Stimulated activated CD4-positive, alpha-beta T cell treated with anti-CD3 and anti-CD28 coated beads, Interleukin-1b, Interleukin-23, amount 100 ng/mL, for 1 hour (primary cell): ENCODE measurements at places on chromosomes 5 and 9.

DNA sequence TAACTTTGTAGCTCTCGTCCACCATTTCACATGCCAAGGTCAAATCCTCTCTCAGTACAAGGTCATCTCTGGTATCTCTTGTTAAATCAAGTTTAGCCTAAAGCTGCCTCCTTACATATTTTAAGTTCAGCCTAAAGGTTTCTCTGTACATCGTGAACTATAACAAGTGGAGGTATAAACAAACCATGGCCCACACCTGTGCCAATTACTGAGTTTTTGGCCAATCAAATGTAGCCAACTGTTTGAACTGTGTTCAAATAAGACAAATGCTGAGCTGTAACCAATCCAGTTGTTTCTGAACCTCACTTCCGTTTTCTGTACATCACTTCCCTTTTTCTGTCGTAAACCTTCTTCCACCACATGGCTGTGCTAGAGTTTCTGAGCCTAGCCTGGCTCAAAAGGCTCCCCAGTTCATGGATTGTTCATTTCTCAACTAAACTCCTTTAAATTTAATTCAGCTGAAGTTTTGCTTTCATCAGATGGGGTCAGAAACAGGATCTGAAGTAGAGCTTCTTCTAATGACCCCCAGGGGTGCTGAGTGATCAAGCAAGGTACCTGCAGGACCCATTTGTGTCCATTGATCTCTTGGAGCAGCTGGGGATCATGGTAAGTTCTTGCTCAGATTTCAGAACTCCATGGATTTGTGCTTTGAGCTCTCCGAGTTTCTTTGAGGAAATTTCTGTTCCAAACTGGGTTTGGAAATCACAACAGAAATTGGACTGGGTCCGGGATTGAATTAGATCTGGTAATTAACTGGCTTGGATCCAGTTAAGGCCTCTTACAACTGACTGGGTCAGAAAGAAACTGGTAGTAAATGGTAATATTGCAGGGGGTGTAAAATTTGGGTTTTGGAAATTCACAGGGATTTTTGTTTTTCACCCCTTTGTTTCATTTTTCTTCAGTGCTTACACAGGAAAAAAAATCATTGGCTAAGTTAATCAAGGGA, 11.0 kb upstream of the NANS start:
- DNase-seq, result no peak

DNA sequence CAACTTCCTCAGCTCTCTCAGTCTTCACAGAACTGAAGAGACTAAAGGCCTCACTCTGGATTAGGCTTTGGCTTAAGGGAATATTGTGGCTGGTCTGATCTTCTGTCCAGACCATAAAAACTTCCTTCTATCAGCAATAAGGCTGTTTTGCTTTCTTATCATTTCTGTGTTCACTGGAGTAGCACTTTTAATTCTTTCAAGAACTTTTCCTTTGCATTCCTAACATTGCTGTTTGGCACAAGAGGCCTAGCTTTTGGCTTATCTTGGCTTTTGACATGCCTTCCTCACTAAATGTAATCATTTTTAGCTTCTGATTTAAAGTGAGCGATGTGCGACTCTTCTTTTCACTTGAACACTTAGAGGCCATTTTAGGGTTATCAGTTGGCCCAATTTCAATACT, 88.7 kb upstream of the ACOT12 start:
- DNase-seq, result no peak

DNA sequence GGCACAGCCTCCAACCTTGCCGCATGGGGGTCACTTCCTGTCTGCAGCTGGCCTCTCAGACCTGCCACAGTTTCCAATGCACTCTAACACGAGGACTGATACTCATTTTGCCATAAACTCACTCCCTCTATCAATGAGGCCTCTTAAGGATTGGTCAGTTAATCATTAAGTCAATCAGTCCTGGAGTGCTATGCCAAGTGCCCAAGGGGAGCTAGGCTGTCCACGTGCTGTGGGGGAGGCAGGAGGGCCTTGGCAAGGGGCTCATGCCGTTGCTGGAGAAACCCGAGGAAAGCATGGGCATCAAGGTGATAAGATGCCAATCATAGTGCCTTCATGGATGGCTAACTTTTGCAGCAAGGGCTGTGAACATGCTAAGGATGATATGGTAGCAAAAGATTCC, 1.7 kb upstream of the ALDH1B1 start:
- DNase-seq, result no peak

DNA sequence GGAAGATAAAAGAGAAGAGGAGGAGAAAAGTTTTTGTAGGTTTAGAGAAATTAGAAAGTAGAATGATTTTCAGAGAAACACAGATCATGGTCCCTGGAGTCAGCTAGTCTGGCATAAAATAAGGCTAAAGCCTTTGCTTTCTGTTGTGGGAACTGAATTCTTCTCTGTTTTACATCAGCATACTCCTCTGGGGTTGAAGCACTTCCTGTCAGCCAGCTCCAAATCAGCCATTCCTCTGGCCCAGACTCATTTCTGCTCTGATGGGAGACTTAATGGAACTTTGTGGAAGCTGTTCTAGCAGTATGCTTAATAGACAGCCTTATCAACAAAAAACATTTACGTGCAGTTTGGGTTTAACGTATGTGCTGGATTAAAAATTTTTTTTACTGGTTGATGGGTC, 143.2 kb downstream of the HMHB1 start:
- no peak for DNase-seq

GRCh38 chr5:56352808-56353590, 119.9 kb upstream of the ANKRD55 start:
- DNase-seq, result no peak

DNA sequence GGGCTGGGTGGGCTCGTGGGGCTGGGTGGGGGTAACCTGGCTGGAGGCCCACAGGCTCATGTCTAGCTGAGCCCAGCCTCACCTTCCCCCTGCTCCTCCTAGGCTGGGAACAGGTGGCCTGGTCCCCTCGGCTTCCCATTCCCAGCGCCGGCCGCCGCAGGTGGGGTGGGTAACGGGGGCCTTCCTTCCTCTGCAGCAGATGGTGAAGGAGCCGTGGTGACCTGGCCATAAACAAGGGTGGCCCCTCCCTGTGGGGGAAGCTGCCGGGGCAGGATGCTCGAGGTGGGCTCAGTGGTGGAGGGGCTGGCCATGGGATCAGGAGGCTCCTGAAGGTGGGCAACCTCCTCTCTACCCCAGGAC, 41.0 kb upstream of the EGFL7 start:
- DNase-seq, result no peak

- DNase-seq, result no peak
These were observed 64.3 kb upstream of the DMRTA1 start for GRCh38 chr9:22382331-22382730.

- DNase-seq, result no peak
These were observed 231.3 kb upstream of the NR4A3 start for GRCh38 chr9:99590410-99590809.

DNA sequence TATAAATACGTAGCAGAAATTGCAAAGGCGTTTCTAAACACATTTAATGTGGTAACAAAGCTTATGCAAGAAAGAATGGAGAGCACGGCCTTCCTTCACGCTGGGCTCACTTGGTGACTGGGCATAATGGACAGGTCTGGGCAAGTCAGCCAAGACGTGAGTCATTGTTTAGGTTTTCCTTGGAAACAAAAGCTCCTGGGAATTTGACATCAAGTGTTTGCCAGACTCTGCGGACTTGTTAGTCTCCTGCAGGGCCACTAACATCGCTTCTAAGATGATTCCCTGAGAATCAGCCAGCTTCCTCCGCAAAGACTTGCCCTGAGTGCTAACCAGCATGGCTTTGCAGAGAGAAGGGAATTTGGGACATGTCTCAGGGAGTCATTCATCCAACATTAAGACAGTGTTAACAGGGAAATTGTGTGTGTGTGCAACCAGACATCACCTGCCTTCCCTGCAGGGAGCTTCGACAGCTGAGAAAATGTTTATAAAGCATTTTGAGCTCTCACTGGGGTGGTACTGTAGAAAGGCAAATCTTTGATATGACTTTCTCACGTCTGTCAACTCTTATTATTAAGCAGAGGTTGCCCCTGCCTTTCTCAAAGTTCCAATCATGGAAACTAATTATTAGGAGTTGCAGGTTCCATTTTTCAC, 182.5 kb downstream of the NTRK2 start:
- DNase-seq, result no peak

DNA sequence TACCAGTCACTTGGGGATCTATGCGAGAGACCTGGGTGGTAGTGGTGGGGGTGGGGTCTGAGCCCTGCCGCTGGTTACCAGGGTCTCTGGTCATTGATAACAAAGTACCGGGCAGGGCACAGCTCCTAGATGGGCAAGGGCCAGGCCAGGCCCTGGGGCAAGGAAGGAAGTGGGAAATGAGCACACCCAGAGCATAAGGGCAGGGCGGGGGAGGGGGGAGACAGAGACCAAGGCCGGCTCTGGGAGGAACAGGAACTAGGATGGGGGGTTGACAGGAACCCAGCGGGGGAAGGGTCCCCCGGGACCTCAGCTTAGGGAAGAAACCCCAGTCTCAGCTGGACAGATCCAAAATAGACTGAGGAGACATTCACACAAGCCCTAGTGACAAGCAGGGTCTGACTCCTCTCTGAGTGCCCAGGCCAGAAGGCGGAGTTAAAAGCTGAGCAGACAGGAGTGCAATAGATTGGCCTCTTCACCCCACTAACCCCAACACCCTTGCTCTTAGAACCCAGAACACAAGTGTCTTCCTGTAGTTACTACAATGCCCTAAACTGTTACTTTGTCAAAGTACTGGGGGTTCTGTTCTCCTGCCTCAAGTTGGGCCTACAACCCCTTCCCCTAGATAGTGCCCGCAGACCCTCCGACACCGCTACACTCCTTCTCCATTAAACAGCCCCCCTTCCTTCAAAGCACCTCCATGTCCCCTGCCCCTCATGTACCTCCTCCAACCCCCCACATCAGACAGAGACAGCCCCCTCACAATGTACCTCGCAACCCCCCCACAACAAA, 628 bp downstream of the ATOSB start:
- DNase-seq, result no peak

- no peak for DNase-seq
These were observed 19.6 kb downstream of the MFAP3 start for GRCh38 chr5:154058055-154059038.

DNA sequence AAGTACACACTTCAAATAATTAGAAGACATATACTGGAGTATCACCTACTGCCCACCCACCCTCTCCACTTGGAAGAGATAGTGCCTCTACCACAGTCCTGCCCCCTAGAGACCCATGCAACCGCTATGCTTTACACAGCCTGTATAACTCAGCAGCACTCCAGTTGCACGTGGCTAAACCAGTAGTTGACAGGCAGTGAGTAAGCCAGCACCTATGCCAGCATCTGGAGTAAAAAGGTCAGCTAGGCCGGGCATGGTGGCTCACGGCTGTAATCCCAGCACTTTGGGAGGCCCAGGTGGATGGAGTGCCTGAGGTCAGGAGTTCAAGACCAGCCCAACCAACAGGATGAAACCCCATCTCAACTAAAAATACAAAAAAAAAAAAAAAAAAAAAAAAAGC, 356.4 kb downstream of the NR2F1-AS1 start:
- no peak for DNase-seq
